ENCODE measurements at places on chromosomes 3 and 15.

- no peak for DNase-seq
Observed at GRCh38 chr3:52872245-52872644, 25.1 kb downstream of the STIMATE start.

GRCh38 chr3:151964743-151965142, 91.3 kb downstream of the SUCNR1 start:
- no peak for DNase-seq

DNA sequence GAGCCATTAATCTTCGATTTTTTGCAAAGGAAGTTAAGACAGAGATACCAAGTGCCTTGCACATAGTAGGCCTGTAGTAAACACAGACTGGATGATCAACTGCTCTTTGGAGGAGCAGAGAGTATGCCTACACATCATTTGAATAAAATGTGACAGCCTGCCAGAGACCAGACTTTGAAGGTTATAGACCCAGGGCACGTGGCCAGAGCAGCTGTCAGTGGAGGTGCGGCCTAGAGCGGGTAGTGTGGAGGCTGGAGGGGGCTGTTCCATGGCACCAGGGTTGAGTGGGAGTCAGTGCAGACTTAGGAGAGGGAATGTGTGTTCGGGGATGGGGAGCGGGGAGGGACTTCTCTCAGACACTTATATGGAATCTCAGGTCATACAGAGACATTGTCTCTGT, 80.8 kb downstream of the SMAD3 start:
- no peak for DNase-seq

- no peak for DNase-seq
Observed at GRCh38 chr3:47607335-47607734, 28.7 kb upstream of the CSPG5 start.

- DNase-seq = no peak
Observed at GRCh38 chr3:196821806-196822355, 45.8 kb upstream of the SENP5 start.

DNA sequence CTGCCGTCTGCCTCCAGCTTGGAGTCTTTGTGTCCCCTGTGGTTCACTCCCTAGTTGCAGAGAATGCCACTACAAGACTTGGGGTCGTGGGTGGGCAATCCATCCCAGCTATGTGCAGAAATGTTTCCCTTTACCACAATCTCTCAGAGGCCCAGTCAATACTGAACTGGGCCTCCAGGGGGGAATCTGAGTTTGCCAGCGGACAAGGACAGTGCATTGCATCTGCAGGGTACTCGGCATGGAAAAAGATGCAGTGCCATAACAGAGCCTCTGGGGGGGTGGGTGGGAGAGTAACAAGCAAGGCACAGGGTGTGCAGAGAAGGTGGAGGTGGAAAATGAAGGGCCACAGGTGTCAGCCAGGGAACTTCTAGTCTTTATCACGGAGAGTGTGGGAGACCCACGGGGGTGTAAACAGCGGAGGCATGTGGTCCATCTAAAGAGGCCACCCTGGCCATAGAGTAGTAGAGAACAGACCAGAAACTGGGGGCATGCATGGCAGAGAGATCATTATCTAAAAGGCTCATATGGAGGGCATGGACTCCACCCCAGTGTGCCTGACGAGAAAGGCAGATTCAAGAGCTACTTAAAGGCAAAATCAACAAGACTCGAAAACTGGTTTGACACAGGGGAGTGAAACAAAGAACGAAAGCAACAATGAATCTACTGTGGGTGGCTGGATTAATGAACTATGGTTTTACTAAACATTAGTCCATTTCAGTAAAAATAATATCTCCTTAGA, 182.4 kb downstream of the ANXA2 start:
- no peak for DNase-seq

DNA sequence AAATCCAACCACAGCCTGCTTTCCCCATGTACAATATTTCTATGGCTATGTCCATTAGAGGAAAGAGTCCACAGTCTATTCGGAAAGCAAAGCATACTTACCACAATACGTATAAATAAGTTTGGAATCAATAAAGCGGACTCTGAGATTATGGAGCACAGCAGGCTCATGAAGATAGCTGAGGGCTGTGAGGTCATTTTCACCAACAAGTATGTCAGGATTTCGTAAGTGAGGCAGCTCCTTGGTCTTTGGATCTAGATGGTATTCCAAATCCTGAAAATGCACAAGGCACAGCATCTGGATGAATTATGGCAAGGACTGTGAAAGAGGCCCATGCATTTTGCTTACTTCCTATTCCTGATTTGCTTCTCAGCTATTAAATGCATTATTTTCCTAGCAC, 100.4 kb downstream of the MYO5A start:
- no peak for DNase-seq

DNA sequence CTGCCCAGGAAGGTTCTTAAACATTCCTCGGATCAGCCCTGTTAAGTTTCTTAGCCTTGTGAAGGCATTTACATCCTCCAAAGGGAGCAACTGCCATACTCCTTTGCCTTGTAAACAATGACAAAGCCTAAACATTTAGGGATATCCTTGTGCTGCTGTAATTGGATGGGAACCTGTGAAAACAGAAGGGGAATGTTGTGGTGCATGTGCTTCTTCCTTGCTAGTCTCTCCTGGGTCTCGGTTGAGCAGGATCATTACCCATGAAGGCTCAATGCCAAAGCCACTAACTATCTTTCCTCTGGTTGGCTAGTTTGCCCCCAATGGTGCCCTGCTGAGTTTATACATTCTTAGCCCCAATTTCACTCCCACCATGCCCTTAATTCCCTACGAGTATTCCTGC, 17.3 kb downstream of the CHRNA3 start:
- no peak for DNase-seq
